ENCODE measurements at places on chromosomes 6 and 20.

- DNase-seq, result no peak
Measured at GRCh38 chr6:137925141-137925698, 58.2 kb downstream of the TNFAIP3 start.

- DNase-seq, result no peak
Measured at GRCh38 chr6:684831-685636, 7.9 kb downstream of the EXOC2 start.

DNA sequence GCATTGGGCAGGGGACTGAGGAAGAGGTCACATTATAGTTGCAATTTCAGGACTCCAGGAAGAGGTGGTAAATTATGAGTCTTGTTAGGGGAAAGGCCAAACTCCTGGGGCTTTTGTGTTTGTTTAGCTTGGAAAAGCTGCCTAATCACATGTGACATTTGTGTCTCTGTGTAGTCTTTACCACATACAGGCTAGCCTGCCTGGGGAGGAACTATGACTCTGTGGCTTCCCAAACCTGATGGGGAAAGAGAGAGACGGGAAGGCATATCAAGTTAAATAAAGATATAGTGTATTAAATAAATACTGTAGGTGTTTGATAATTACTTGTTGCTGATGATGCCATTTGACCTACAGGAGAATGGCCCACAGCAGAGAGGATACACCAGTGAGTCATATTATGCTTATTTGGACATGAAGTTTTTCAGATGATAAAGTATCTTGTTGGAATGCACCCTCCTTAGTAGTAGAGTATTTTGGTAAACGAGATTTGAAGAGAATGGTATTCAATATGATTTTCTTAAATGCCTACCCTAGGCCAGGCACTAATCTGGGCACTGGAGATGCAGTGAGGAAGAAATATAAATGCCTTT, 4.0 kb downstream of the BLTP3A start:
- DNase-seq, result no peak

DNA sequence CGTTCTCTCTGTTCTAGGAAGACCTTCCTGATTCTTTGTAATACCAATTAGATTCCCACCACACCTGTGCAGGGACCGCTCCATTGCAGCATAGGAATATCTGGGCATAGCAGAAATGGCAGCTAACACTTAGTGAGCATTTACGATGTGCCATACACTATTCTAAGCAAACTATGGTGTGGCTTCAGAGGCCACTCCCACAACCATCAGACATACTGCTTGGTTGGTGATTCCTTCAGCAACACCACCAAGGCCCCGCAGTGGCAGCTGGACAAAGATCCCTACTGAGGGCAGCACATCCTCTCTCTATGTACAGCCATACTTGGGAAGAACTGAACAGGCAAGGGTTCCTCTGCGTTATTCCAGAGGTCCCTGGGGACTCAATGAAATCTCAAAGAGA, 6.2 kb downstream of the KCNK5 start:
- no peak for DNase-seq

- DNase-seq, result no peak
Measured at GRCh38 chr6:38973178-38974057, 75.2 kb upstream of the GLP1R start.

GRCh38 chr6:38572186-38572813, 67.4 kb downstream of the BTBD9 start:
- DNase-seq, result no peak

DNA sequence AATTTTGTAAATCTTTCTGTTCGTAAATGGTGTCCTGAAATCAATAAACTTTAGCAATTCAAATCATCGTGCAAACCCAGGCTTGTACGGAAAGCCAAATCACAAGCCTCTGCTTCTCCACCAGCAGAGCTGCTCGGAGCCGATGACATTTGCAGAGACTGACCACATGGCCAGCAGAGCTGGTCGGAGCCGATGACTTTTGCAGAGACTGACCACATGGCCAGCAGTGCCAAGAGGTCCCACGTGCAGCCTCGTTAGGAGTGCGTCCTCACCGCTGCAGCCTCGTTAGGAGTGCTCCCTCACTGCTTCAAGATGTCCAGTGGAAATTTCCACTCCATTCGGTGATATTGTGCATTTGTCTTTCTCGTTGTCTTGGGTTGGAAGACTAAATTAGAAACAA, 28.5 kb downstream of the SMOC2 start:
- no peak for DNase-seq

- no peak for DNase-seq
Measured at GRCh38 chr6:3696525-3697088, 54.9 kb downstream of the PXDC1 start.

GRCh38 chr6:118876814-118877213, 17.1 kb upstream of the ASF1A start:
- no peak for DNase-seq

- DNase-seq, result peak; percentile 54
Measured at GRCh38 chr6:131532580-131533039, 40.4 kb upstream of the ARG1 start.

- no peak for DNase-seq
Measured at GRCh38 chr6:16190214-16190613, 48.2 kb upstream of the GMPR start.

DNA sequence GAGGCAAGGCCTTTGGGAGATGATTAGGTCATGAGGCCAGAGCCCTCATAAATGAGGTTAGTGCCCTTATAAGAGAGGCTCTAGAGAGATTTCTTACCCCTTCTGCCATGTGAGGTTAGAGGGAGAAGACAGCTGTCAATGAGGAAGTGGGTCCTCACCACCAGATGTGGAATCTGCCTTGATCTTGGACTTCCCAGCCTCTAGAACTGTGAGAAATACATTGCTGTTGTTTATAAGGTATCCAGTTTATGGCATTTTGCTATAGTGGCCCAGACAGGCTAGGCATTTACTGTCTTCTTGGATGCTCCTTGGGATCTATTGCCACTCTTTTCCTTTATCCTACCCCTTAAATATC, 57.1 kb upstream of the CITED2 start:
- no peak for DNase-seq

- DNase-seq, result no peak
Measured at GRCh38 chr6:16649241-16649640, 112.0 kb downstream of the ATXN1 start.

DNA sequence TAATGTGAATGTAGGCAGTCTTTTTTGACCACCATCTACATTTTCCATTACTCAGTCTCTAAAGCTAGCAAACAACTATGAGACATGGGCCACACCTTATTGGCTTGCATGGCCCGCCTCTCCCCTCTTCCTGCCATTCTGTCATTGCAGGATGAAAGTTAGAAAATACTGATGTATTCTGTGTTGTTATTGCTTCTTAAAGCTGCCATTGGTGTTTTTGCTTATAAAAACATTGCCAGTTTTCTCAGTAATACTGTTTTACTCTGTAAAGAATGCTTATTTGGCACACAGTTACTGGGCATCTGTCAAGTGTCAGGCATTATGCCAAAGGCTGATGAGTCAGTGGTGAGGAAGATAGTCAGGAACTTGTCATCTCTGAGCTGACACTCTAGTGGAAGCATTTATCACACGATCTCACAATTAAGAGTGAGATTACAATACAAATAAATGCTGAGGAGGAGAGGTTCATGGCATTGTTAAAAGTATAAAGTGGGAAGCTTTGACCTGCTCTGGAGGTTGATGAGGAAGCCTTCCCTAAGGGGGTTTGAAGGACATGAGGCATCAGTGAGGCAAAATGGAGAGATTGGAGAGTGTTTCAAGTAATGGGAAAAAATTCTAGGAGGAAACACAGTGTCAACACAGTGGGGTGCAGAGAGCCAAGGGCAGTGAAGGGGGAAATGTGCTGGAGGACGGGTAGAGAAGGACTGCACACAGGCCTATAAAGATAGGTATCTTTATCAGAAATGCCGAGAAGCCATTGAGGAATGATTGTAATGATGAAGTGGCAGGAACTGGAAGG, 14.7 kb downstream of the KLHL32 start:
- no peak for DNase-seq

GRCh38 chr6:94190030-94190429, 770.7 kb upstream of the EPHA7 start:
- DNase-seq, result no peak

DNA sequence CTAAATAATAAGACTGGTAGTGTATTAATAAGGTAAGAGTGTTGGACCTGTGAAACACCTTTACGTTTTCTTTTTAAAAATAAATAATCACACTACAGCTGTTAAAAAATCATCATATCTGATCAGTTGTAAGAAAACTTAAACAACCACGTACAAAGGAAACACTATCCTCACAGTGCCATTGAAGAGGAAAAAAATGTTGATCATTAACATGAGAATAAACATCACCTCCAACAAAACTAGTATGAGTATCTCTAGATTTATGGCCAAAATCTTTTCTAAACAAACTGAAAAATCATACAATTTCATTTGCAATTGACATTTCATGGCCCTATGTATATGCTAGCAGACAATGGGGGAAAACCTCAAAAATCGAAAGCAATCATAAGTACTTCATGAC, 590 bp downstream of the EYS start:
- no peak for DNase-seq

GRCh38 chr6:169978615-169979161, 227.3 kb downstream of the ERMARD start:
- DNase-seq, result no peak

- no peak for DNase-seq
Measured at GRCh38 chr6:22636452-22636851, 67.1 kb downstream of the HDGFL1 start.

DNA sequence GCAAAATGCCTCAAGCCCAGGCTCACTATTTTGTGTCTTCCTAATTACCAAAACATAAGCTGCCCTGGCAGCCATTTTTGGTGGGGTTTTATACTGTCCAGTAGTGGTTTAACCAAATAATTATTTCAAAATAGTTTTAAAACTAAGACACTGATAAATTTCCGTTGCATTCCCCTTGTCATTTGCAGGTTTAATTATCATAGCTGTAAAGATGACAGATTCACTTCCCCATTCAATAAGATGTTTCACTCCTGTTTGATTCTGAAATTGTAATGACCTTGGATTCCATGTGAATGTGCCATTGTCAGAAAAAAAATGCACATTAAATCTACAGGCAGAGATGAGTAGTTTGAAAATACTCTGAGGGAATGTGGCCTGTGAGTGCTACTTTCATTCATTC, 172.0 kb downstream of the COL9A1 start:
- no peak for DNase-seq

GRCh38 chr6:157120534-157121232, 202.6 kb downstream of the TMEM242 start:
- no peak for DNase-seq

DNA sequence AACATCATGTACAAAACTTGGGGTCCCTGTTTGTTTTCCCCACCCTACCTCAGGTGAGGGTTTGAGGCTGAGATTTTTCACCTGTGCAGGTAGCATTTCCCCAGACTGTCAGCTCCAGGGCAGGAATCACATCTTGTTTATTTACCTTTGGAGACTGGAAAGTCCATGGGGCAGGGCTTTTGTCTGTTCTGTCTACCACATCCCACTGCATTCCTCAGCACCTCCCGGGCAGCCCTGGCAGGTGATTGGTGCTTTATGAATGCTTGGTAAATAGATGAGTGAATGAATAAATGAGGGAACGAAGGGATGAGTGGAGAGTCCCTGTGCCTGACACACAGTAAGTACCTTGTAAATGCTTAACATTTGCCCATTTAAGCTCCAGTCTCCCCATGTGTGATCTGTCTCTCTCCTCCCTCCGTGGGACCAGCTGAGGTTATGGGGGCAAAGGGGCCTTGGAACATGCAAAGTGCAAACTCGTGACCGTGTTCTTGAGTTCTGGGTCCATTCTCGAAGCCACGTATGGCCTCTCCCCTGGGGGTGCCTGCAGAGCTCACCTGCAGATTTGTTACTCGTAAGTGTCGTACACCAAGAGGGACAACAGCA, 69.7 kb upstream of the PMEPA1 start:
- DNase-seq, result no peak

DNA sequence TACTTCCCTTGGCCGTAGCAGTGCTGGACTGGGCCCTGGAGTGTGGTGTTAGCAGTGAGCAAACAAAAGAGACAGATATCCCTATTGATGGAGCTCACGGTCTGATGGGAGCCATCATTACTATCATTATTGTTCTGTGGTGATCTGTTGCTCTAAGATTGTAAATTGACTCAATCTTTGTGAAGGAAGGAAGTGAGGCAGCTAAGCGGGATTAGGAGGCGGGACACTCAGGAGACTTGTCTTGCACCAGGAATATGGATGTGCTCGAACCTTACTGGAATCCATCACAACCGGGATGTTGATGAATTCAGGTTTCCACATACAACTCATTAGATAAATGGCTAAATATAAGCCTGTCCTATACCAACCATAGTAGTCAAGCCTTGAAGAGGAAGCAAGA, 25.5 kb upstream of the FAM50B start:
- DNase-seq, result no peak

DNA sequence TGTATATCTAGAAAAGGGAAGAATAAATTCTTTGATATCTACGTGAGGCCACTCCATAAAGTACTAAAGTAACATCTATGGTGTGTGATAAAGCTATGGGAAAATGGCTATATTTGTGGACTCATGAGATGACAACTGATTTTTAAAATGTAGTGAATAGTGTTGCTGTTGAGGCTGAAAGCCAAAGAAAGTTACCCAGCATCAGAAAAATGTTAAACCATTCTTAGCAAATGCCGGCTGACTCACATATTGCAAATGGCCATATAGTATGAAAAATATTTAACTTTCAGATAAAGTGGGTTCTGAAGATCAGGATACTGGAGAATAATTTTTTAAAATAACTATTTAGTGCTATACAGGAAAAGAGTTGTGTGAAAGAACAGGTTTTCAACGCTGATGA, 129.9 kb upstream of the GRIK2 start:
- no peak for DNase-seq

GRCh38 chr20:24566656-24567055, 97.2 kb downstream of the SYNDIG1 start:
- DNase-seq, result no peak

GRCh38 chr6:5143634-5144311, 58.6 kb downstream of the PPP1R3G start:
- DNase-seq, result peak; percentile 72

- no peak for DNase-seq
Measured at GRCh38 chr6:72954716-72955115, 270.6 kb downstream of the KHDC1L start.

Data from activated T-cell treated with anti-CD3 and anti-CD28 coated beads for 48 hours (primary cell).